ENCODE measurements at places on chromosomes 12 and 14.

DNA sequence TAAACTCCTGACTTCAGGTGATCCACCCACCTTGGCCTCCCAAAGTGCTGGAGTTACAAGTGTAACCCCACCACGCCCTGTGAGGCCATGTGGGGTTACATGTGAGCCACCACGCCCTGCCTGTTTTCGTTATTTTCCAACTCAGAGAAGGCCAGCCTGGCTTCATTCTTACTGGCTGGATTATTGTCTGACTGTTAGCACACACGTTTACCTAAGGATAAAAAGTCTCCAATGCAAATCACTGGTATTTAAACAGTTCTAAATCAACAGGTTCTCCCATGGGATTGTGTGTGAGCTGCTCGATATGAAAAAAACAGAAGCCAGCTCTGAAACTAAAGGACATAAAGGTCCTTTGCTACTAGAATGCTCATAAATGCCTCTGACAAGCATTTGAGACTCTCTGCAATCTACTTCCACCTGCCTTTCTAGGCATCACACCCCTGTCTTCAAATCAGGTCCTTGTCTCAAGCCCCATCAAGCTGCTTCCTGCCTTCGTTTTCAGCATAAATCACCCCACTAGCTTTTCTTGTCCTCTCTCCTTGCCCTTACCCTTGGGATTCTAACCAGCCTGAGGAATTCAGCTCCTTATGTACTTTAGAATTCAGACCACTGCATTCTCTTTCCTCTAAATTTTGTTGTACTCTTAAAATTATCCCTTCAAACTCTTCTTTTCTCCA is 265.0 kb downstream of the DUSP6 start:
- DNase-seq: no peak

DNA sequence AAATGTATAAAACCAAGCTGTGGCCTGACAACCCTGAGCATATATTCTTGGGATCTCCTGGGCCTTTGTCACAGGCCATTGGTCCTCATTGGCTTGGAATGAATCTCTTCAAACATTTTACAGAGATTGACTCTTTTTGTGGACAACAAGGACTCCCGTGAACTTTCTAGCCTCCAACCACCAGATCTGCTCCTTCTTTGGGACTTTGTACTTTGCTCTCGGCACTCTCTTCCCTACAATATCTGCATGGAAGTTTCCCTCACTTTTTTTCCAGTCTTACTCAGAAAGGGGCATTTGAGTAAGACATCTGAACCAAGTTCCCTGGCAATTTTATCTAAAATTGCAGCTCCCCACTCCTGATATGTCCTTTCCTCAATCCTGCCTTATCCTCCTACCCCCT is 158.8 kb downstream of the PHLDA1 start:
- no peak for DNase-seq

DNA sequence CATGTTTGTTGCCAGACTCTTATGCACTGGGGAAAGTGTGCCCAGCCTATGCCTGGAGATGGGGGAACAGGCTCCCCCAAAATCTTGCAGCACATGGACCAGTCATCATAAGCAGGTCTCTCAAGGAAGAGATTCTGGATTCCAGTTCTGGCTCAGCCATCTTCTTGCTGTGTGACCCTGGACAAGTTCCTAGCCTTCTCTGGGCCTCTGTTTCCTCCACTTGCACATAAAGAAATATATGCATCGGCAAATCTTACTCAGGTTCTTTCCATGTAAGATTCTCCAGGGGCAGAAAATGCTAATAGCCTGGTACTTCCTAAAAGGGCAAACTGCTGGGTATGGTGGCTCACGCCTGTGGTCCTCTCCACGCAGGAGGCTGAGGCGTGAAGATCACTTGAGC is 7.2 kb downstream of the OAS3 start:
- DNase-seq: no peak

GRCh38 chr14:64504310-64504896 is at the start of gene ZBTB1:
TSS of gene ZBTB1 (plus strand) at chr14:64504770. CDS start at chr14:64521505, 16,735 bp downstream.
- peak; percentile 67 for DNase-seq

DNA sequence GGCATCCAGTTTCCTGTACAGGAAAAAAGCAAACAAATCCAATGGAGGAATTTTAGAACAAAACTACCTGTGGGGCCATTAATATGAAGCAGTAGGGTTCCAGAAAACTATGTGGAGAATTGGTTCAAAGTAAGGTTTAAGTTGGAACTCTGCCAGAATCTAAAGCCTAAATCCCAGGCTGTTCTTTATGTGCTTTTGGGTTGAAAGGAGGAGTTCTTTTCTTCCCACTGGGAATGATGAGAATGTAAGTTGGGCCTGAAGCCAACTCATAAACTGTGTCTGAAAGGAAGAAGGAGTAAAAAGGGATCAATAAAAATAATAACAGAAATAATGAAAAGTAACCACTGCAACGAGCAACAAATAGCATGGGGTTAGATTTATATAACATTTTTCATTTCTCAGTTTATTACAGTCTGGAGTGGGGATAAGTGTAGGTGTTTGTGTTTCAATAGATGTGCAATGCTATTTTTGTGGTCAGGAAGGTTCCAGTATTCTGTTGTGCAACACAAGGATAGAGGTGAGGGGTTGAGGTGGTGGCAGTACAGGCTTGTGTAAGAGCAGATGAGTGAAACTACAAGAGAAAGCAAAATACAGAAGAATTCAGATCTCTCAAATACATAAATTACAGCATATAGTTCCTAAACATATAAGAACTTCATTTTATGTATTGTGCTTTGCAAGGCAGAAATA is 373.6 kb downstream of the EMP1 start:
- no peak for DNase-seq

GRCh38 chr12:122167356-122167925 is 6.6 kb downstream of the IL31 start:
- DNase-seq: no peak

GRCh38 chr12:1529228-1529861 is 65.0 kb downstream of the FBXL14 start:
- no peak for DNase-seq

DNA sequence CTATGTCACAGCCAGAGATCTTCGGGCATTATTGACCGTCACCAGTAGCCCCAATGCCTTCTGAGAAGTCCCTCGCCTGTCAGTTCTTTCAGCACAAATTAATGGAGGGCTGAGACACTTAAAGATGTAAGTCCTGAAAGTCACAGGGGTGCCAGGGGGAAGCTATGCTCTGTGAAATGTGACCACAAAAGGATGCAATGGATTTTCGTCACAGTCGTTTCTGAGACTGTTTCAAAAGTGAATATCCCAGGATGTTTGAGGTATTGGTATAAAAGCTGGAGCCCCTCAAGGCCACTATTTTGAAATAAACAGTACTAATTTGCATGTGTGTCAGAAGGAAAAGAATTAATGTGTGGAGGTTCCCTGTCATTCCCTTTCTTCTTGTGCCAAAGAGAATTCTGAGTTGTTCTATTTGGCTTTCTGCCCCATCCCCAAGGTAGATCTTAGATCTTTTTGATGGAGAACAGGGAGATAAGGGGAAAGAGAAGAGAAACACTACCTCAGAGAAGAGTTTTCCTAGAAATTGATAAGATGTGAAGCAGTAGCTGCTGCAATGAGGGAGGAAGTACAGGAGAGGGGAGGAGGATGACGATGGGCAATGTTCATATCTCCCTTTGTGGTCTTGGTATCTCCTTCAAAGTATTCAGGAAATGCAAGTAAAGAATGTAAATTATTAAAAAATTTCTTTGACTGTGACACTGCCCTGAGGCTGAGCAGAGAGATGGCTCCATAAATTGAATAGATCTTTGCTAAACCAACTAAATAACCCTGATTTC is 101.8 kb upstream of the NAP1L1 start:
- no peak for DNase-seq

DNA sequence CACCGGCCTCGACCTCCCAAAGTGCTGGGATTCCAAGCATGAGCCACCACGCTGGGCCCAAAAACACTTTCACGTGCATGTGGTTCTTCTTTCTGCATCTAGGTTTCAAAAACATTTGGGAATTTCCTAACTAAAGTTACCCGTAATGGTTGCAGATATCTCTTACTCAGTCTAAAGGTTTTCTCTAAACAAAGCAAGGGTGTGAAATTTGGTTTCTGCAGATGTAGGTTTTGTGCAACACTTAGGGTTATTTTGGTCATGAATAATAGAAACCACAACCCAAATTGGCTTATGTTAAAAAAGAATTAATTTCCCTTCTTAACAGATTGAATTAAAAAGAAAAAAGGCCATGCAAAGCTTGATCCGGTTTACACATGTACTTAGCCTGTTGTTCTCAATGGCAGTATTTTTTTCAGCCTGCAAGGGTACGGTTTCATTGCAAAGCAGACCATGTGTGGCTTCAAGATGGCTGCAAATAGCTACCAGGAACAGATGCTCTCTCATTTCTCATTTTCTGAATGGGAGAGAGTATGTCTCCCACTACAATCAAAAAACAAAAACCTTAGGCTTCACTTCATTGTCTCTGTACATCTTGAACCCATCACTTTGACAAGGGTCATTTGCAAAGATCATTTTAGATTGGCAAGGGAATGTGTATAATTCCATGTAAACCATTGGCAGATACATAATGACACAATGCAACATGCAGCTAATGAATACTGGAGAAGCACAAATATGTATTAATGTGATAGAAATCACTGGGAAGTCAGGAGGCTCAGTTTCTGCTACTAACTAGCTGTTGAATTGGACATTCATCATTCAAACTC is 491.2 kb upstream of the FLRT2 start:
- DNase-seq: no peak

DNA sequence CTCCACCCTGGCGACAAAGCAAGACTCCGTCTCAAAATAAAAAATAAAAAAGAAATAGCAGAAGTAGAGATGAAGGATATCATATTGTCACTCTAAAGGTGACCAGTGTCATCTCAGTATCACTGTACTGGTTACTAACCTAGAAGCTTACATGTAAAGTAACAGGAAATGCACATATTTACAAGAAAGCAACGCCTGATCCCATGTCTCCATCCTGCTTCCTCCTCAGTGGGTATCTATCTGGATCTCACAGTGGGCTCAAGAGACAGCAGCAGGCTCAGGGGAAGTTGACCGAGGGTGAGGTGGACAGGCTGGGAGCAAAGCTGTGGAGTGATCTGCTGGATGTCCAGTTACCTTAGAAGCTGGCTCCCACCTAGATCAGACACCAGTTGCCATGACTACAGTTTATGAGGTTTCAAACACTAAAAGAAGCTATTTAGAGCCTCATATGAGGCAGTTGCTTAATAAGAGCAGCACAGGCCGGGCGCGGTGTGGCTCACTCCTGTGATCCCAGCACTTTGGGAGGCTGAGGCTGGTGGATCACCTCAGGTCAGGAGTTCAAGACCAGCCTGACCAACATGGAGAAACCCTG is 10.5 kb downstream of the MTRFR start:
- no peak for DNase-seq

GRCh38 chr12:41932470-41932991 is 212.1 kb downstream of the GXYLT1 start:
- peak; percentile 96 for DNase-seq

DNA sequence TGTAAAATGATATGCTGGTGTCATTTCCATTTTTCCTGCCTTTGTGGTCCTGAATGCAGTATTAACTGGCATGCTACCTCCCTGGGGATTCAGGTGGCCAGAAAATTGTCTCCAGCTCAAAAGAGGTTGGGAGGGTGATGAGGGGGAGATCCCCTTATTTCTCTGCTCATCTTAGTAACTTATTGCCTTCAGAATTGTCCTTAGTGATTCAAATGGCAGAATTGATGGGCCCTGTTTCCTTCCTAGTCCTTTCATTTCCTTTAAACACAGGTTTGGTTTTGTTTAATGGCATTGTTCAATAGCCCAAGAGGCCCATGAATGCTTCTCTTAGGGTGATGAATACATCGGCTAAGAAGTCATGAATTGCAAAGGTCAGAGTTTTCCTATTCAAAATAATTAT is 207.0 kb downstream of the SLC41A2 start:
- DNase-seq: peak; percentile 44

DNA sequence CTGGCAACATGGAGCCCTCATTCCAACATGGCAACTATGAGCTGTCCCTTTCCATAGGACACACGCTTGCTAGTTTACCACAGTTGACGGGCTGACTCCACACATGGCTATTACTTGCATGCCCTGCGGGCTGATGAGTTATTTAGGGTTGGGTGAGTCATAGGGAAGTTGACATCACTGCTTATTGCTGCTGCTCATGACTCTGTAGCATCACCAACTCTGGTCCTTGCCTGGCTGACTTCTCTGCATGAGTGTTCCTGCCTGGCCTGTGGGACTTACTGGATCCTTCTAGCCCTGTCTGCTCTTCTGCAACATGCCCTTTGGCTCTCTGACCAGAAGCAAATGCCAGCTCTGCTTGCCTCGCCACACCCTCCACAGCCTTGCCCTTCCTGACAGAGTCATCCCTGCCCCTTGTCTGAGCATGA is 199.5 kb downstream of the ANO6 start:
- DNase-seq: no peak

- DNase-seq: no peak
Observed at GRCh38 chr14:77805706-77806105, 5.8 kb downstream of the ADCK1 start.

DNA sequence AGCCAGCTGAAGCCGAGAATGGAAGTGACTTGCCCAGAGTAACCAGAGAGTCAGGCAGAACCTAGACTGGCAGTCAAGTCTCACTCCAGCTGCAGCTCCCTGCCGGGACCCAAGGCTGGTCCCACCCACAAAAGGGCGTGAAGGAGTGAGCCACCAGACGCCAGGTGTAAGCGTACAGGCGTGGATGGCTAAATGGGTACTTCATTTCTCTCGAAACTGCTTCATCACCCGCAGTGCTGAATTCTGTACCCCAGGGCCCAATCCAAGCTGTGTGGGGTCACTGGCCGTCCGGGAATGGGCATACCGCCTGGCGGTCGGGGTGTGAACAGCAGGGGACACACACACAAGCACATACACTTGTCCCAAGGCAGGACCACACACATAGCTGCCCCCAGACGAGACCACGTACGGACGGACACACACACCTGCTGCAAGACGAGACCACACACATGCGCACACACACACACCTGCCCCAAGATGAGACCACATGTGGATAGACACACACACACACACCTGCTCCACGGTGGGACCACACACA is 34.8 kb downstream of the DEGS2 start:
- peak; percentile 88 for DNase-seq

DNA sequence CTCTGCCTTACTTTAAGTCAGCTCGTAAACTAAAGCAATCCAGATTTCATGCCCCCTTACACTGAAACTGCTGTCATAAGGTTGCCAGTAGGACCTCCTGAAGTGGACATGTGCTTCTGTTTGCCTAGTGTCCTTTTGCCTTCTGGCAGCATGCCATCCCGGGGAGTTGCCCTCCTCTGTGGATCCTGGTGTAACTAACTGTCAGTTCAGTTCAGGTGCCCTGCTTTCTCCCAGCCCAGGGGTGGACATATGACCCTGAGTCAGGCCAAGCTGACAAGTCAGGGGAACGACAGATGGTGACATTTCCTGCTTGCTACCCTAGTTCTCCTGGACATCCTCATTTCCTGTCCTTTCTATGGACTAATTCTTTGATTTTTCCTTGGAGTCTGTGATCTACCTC is 25.6 kb downstream of the AKAP6 start:
- DNase-seq: no peak

All from NCI-H187 (cell line).